Lung microvascular endothelial cell (primary cell): ENCODE measurements at places on chromosomes 11 and 22. TPM values are rescaled to one million over a fixed set of nuclear protein-coding genes. Genes with fewer than 3 reads are reported as not detected.

DNA sequence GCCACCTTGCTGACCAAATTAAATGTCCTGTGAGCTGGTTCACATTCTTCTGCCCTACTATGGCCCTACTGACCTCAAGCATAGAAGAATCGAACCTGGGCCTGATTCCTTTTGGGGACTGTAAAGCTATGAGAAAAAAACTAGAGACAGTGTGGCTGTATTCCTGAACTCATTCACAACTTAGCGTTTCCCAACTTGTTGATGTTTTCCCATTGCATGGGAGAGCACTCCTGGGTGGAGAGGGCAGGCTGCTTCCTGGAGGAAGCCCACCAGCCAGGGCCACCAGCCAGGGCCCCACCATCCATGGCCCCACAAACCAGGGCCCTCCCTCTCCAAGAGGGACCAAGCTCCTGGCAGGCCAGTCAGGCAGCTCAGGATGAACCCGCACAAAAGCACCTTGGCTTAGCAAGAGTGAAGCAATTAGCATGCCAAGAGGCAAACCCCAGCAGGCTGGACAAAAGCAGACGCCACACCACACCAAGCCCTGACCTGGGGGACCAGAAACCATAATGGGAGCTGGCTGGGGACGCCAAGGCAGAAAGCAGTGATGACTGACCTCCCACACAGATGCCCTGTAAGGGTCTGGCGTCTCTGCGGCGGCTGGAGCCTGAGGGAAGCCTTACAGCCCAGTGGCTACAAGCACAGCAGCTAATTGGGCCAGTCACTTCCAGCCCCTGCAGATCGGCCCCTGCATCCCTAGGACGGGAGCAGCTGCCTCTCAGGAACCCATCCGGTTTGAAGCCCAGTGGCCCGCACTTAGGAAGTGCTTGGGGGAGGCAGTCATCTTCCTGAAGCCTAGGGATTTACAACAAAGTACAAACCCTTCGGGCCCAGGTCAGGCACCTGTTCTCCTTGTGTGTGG is 2.1 kb downstream of the CERK start:
- peak; percentile 56 for DNase-seq

GRCh38 chr11:105224482-105225253 is 85.1 kb upstream of the CARD18 start:
- DNase-seq: no peak

The RSF1 gene
- total RNA-seq: 16.6 and 20.4 TPM in 2 replicates

DNA sequence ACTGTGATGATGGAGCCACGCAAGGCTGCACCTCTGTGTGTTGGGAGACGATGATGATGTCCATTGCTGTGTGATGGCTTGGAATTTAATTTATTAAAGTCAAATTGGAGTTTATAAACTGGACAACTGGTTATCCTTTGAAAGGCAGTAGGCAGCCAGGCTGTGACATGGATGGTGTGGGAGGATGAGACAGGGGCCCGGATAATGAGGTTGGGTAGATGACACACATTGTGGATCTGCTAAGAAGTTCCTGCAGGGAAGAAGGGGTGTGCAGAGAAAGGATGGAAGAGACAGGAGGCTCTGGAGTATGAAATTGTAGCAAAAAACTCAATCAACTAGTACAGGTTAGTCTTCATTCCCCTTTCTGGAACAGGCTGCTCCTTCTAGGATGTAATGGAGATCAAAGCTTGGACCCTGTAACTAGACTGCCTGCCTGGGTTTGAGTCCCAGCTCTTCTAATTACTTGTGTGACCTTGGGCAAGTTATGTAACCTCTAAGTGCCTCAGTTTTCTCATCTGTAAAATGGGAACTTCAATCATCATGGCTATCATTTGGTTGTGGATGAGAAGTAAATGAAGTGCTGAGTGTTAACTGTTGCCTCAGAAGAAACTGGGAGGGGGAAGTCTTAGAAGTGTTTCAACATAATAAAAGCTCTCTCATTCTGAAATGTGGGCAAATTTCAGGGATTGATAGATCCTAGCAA is 4.2 kb upstream of the HINFP start:
- no peak for DNase-seq

DNA sequence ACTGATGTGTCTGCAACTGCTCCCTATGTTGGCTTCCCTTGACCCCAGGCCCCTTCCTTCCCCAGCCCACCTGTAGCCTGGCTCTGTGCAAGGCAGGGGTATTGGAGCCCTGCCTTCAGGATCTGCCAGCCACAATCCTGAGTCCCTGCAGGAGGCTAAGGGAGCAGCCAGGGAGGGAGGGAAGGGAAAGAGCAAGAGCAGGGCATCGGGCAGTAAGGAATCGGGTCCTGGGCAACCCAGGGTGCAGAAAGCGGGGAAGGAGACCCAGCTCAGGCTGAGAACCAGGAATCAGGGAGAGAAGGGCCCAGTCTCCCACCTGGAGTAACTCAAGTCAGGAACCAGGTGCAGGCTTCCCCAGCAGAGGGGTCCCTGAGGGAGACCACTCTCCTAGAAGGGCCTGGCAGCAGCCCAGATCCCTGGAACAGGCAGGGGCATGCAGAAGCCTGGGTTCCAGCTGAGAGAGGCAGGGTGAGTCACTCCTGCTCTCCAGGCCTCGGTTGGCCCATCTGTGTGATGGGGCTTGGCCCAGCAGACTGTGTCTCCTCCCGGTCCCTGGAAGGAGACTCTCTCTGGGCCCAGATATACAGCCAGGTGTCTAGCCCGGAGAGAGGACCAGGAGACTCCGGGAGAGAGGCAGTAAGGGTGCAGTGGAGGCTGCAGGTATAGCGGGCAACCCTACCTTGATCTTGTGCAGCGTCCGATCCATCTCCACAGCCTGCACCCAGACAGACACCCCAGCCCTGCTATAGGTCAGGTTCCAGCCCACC is 13.4 kb downstream of the STARD10 start:
- no peak for DNase-seq

DNA sequence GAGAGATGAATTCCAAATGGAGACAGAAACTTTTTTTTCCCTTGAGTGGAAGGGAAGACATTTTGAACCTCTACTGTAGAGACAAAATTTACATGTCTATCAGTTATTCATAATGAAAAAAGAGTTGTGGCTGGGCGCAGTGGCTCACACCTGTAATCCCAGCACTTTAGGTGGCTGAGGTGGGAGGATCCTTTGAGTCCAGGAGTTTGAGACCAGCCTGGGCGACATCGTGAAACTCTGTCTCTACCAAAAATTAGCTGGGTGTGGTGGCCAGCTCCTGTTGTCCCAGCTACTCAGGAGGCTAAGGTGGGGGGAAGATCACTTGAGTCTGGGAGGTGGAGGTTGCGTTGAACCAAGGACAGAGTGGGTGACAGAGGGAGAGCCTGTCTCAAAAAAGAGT is 4.1 kb downstream of the EED start:
- no peak for DNase-seq

The ANO9 gene
- total RNA-seq: 0.44 and 0.99 TPM in 2 replicates

GRCh38 chr11:131746201-131746600 is 375.8 kb downstream of the NTM start:
- DNase-seq: no peak

- DNase-seq: no peak
These were observed 200.9 kb downstream of the MYO18B start for GRCh38 chr22:25942856-25943411.

The ENDOD1 gene
- total RNA-seq: 43.2 and 61.1 TPM in 2 replicates

The SCGB1A1 gene
- not detected in 2 replicates for total RNA-seq

- no peak for DNase-seq
These were observed 2.3 kb downstream of the EHBP1L1 start for GRCh38 chr11:65578134-65578533.

- DNase-seq: peak; percentile 40
These were observed 24.7 kb downstream of the RCOR2 start for GRCh38 chr11:63892228-63892627.

DNA sequence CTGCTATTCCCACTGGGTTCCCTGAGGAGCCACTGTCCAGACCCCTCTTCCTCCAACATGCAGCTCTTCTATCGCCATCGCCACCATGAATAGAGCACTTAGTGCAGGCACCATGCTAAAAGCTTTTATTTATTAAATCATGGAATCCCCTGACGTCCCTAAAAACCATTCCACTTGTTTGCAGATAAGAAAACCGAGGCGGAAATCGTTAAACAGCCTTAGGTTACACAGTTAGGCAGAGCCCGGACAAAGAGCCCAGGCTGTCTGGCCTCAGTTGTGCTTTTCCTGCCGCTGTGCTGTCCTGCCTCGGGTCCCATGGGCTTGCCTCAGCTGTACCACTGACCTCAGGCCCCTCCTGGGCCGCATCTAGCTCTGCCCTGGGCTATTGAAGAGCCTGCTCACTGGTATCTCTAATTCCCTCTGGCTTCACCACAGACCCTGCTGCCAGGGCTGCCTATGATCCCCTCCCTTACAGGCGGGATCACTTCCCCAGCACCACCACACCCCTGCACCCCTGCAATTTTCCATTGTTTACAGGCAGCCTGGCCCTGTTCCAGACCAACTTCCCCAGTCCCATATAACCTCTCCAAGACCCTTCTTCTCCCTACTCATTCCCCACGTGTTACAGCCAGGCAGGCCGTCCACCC is 13.0 kb upstream of the TUB start:
- DNase-seq: peak; percentile 40

The OR4D5 gene
- not detected in 2 replicates for total RNA-seq

The SCGB1C1 gene
- not detected in 2 replicates for total RNA-seq

- DNase-seq: peak; percentile 95
These were observed 38.6 kb downstream of the ETS1 start for GRCh38 chr11:128548649-128549255.

The DSCAML1 gene
- under 0.01 TPM in 1 of 2 replicates, not detected in the other for total RNA-seq

The NXPE2 gene
- not detected in 2 replicates for total RNA-seq

GRCh38 chr11:30911247-30911646 is 325.1 kb upstream of the MPPED2 start:
- DNase-seq: no peak

DNA sequence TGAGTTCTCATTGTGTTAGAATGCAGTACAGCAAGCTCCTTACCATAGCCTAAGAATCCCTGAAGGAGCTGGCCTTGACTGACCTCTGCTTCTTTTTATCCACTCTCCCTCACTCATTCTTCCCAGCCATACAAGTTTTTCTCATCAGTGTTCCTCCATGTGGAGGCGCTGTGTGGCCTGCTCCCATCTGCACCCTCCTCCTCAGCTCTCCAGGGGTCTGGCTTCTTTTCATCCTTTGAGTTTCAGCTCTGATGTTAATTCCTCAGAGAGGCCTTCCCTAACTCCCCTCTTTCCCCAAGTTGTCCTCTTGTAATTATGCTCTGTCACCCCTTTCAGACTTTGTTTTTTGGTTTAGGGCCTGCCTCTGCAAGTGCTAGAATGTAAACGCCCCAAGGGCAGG is 144.8 kb downstream of the WNT7B start:
- no peak for DNase-seq

- no peak for DNase-seq
These were observed 122.3 kb upstream of the SNX19 start for GRCh38 chr11:131038597-131038996.

- no peak for DNase-seq
These were observed 8.1 kb downstream of the SSTR3 start for GRCh38 chr22:37204045-37204655.

- peak; percentile 46 for DNase-seq
These were observed 83.6 kb upstream of the CRTAM start for GRCh38 chr11:122754553-122755322.

- no peak for DNase-seq
These were observed 15.6 kb downstream of the TUB start for GRCh38 chr11:8096575-8096974.

The DEFB131B gene
- total RNA-seq: not detected in 2 replicates

DNA sequence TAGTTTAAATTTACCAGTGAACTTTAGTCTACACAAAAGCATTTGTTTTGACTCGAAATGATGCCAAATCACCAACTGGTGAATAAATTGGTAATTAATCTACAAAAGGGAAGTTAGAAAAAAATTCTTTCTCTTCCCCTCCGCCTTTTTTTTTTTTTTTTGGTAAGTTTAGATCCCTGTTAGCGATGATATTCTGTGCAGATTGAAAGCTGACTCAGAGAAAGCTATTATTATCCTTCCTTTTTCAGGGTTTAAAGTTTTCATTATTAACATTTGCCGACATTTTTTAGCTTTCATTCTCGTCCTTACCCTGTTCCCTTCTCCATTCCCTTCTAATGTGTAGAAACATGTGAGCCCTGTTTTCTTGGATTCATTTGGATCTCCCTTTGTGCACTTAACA is 16.8 kb upstream of the NUP160 start:
- DNase-seq: peak; percentile 49

DNA sequence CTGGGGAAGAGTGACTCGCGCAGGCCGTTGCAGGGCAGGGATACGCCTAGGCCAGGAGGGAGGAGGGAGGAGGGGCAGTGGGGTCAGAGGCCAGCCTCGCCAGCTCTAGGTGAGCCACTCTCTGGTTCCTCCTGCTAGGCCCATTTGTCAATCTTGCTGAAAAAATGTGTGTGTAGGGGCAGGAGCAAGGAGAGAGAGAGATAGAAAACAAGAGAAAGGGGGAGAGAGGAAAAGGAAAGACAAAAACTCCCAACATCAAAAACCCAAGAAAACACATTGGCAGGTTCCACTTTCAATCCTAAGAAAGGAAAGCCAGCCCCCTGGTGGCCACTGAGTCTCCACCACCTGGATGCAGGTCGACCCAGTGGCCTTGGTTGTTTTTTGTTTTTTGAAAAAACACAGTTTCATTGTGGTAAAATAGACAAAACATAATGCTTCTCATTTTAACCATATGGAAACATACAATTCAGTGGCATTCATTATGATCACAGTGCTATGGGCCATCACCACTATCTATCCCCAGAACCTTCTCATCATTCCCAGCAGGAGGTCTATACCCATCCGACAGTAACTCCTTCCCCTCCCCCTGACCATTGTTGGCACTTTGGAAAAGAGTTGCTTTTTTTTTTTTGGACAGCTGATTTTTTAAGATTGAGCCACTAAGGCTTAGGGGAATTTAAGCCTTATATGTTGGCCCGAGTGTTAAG is 10.9 kb downstream of the OMP start:
- DNase-seq: peak; percentile 46

- DNase-seq: no peak
These were observed 8.3 kb downstream of the RIN1 start for GRCh38 chr11:66328031-66328301.

DNA sequence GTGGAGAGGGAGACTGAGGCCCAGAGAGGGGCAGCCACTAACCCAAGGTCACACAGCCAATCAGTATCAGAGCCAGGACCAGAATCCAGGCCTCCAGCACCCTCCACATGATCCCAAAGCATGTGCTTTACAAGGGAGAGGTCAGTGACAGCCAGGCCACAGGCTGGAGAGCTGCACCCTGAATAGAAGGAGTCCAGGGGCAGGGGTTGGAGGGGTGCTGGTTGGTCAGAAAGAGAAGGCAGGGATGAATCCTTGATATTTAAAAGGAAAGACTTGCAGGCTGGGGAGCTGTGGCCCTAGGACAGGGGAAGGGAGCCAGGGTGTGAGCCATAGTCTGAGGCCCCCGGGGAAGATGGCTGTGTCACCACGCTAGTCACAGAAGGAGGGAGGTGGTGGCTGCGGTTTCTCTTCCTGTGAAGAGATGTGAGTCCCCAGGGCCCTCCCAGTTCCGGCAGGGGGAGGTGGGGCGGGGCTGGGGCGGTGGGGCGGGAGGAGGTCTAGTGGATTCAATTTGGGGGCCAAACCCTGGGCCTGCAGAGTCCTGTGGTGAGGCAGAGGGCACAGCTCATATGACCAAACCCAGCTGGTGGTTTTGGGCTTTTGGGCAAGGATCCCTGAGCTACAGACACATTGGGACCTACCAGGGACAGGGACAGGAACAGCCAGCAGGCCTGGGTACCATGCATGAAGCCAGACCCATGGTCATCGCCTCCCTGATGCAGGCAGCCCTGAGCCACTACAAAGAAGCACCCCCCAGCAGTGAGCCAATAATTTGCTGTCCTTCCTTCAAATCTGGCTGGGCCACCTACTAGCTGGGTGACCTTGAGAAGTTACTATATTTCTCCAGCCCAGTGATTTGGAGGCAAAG is 14.0 kb downstream of the RAC2 start:
- DNase-seq: peak; percentile 47
